ENCODE measurements at places on chromosomes 12 and 14.

DNA sequence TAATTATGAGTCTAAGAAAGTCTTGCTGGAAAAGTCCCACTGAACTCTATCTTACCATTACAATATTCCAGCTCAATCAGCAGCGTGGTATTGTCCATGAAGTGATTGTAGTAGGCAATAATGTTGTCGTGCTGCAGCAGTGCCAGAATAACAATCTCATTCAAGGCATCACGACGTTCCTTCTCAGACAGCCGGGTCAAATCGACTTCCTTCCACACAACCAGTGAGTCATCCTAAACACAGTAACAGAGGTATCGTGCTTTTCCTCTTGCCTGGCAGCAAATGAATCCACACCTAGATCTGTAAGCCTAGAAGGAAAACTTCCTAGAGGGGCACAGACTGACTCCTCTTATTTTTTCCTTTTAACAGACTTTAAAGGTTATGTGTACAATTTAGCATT, 2.9 kb downstream of the NEK9 start:
- no peak for DNase-seq

DNA sequence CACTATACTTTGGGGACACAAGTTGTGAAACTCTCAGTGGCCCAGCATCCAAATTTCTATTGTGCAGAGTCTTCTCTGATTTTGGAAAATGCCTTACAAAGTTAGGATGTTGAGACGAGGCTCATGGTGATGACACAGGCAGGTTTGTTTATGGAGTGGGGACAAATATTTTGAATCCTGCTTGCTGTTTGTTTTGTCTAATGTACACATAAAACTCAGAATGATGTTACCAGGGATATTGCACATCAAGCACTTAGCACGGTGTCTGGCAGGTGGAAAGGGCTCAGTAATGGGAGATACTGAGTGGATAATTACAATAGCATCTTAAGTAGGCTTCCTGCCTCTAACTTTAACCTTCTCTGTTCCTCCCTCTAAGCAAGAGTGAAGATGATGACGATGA, 628.9 kb upstream of the TBX3 start:
- DNase-seq = no peak

DNA sequence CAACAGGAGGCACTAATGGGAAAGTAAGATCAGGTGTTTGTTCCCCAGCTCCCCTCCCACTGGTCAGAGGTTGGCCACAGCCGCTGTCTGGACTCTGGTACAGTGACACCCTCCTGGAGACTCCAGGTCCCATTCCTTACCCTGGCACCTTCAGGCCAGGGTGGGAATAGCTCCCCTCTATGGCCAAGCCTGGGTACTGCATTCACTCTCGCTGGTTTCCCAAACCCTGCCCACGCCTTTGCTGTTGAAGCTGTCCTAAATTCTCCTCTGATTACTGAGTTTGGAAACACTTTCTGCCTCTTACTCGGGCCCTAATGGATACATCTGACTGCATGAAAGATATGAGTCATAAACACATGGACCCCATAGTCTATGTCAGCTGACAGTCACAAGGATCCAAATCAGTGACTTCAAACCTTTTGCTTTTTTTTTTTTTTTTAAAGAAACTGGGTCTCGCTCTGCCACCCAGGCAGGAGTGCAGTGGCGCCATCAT, 17.9 kb downstream of the HRK start:
- no peak for DNase-seq

DNA sequence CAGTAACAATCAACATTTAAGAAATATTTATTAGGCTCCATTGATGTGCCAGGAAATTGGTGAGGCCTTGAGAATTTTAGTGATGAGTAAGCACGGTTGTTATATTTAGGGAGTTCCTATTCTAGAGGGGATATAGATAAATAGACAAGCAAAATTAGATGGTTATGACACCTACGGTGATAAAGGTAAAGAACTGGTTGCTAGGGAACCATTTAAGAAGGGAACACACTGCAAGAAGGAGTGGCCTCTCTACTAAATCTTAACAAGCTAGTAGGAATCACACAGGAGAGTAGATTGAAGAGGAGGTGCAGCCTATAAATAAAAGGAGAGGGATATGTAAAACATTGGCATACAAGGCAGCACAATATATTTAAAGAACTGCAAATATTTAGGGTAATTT, 155.2 kb downstream of the LRIG3 start:
- DNase-seq = no peak

DNA sequence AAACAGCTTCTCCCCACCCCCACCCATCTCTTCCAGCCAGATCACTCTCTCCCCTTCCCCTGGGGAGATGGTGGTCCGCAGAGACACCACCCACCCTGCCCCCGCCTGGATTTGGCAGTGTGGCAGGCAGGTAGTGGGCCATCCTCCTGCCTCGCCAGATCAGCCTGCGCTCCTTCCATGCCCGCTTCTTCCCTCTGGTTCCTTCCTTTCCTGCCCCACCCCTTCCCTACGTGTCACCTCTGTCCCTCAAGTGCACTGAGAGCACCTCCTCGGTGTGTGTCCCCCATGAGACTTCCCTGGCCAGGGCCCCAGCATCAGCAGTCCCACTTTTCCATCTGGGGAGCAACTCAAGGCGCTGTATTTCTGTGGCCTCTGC, 632 bp downstream of the NYNRIN start:
- DNase-seq = no peak

DNA sequence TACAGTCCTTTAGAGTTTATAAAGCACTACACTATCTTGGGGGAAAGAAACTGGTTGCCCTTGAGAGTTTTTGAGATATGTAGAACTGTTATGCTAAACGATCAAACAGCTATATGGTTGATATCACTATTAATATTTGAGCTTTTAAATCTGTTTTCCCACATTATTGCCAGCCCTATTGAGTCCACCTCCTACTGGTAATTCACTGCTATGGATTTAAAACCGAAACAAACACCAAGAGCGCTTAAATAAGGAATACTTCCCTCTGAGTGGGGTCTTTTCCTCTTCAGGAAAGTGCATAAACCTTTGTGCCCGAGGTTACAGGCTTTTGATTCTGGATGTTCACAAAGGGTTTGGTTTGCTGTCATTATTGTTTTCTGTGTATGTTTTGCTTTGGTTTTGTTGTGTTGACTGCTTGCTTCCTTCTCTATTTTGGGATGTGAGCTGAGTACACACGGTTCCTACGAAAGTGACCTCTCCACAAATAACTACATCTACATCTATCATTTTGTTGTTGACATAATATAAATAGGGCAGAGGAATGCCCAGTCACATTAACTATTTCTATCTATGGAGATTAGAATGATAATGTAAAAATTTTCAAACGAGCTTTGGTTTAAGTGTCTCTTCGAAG, 44.8 kb downstream of the LGR5 start:
- DNase-seq = no peak

- DNase-seq = no peak
Observed at GRCh38 chr14:68718023-68718990, 74.6 kb downstream of the ZFP36L1 start.

GRCh38 chr12:98490501-98491453, 24.6 kb upstream of the TMPO start:
- DNase-seq = peak; percentile 48
